ENCODE measurements at places on chromosomes 13 and 19. TPM values are rescaled to one million over a fixed set of nuclear protein-coding genes. Genes with fewer than 3 reads are reported as not detected.
A peak's percentile ranks its signal among the peaks of the same experiment; 100 is the strongest.

The MADCAM1 gene
- polyA plus RNA-seq = 0.42 TPM

The PGLYRP1 gene
- not detected for polyA plus RNA-seq

The OLFM4 gene
- polyA plus RNA-seq = 0.22 TPM

The KLK12 gene
- polyA plus RNA-seq = not detected

The INAFM1 gene
- polyA plus RNA-seq = 15.2 TPM

The CRLF1 gene
- 0.83 TPM for polyA plus RNA-seq

The MIR17HG gene
- polyA plus RNA-seq = 1.1 TPM

The HRC gene
- 4.0 TPM for polyA plus RNA-seq

The GNA15 gene
- 1.9 TPM for polyA plus RNA-seq

The POSTN gene
- 120 TPM for polyA plus RNA-seq

The CYSLTR2 gene
- polyA plus RNA-seq = 1.9 TPM

DNA sequence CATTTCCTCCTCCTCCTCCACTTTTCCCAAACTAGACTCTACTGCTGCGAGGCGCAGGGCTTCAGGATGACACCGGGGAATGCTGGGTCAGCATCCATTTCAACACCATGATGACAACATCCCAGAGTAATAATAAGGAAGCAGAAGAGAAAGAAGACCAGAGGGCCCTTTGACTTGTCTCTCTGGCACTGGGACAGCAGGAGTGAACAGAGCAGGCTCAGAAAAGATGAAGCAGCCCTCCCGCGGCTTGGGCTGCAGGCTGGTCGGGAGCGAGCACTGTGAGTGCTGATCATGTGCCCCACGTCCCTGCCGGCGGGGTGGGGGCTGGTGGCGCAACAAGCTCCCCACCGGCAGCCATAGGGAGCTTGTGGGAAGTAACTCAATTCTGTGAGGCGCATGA is 30.5 kb downstream of the RANBP3 start:
- no peak for DNase-seq
- H3K4me1 ChIP-seq = peaks cover 11% of the 10 kb centered on the region
- no peak overlapping the region for H3K27ac ChIP-seq
- no peak overlapping the region for H3K4me3 ChIP-seq
- no peaks in the 10 kb centered on the region for H3K27me3 ChIP-seq

DNA sequence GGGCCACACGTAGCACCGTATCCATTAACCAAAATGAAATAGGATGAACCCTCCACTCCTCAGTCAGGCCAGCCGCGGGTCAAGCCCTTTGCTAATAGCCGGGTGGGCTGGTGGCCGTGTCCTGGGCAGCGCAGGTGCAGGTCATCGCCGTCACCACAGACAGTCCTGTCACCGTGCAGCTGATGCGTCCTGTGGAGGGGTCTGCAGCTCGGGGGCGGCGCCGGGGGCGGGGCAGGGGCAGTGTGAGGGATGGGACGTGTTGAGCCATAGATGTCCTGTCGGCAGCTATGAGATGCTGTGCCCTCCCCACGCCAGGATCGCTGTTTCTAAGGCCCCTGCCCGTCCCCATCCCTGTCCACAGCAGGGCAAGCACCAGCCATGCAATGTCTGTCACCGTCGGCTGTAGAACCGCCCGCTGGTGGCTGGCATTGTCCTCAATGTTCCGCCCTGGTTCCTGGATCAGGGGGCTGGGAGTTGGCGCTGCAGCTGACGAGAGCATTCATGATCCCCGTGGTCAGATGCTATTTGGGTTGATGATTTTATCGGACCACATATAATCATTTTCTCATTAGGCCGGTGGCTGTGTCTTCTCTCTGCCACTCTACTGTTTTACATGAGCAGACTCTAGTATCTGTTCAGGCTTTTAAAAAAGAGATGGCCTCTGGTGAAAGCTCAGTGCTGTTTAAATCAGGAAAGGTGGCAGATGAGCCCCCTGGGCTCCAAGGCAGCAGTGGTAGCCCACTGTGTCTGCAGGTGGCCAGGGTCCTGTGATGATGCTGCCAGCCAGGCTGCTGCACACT is 126.1 kb downstream of the KDM4B start:
- peaks cover 24% of the 10 kb centered on the region for H3K4me1 ChIP-seq
- no peak for DNase-seq
- H3K4me3 ChIP-seq = no peak overlapping the region
- H3K36me3 ChIP-seq = no peaks in the 10 kb centered on the region
- no peaks in the 10 kb centered on the region for H3K27me3 ChIP-seq

GRCh38 chr13:74730556-74731331 is 596.5 kb upstream of the KLF12 start:
- no peaks in the 10 kb centered on the region for H3K27me3 ChIP-seq
- H3K36me3 ChIP-seq = no peaks in the 10 kb centered on the region
- no peak for DNase-seq
- H3K4me3 ChIP-seq = no peak overlapping the region

- no peak overlapping the region for H3K27ac ChIP-seq
These were observed 290.9 kb upstream of the SOX21 start for GRCh38 chr13:95003019-95003813.

- H3K27me3 ChIP-seq = no peaks in the 10 kb centered on the region
- H3K4me3 ChIP-seq = no peak overlapping the region
- H3K36me3 ChIP-seq = no peaks in the 10 kb centered on the region
These were observed 33.9 kb upstream of the FRY start for GRCh38 chr13:31997641-31998040.

DNA sequence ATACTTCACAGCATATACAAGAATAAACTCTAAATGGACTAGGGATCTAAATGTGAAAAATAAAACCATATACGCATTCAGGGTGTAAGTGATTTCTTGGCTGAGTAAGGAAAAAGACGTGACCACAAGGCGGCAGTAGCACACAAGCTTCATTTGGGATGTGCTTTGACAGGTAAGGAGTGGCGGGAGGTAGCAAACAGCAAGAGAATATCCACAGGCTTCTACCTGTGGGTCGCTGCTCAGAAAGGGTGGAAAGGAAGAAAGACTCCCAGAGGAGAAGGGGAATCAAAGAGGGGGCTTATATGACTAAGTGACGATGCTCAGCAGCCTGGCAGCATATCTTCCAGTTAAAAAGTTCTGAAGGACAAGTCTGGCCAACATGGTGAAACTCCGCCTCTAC is 2.5 kb upstream of the ZNF121 start:
- H3K4me3 ChIP-seq = no peak overlapping the region
- peaks cover 4% of the 10 kb centered on the region for H3K4me1 ChIP-seq
- peak; percentile 23 for DNase-seq
- H3K27ac ChIP-seq = no peak overlapping the region
- H3K36me3 ChIP-seq = no peaks in the 10 kb centered on the region
- H3K27me3 ChIP-seq = no peaks in the 10 kb centered on the region

GRCh38 chr19:1169411-1169791 is 4.7 kb downstream of the SBNO2 start:
- peak overlapping the region; percentile 40 for H3K4me3 ChIP-seq
- no peaks in the 10 kb centered on the region for H3K36me3 ChIP-seq
- no peaks in the 10 kb centered on the region for H3K27me3 ChIP-seq
- H3K4me1 ChIP-seq = peaks cover 39% of the 10 kb centered on the region
- no peak for DNase-seq
- peak overlapping the region; percentile 91 for H3K27ac ChIP-seq

GRCh38 chr19:45146251-45146650 is 14.5 kb downstream of the NKPD1 start:
- no peak overlapping the region for H3K4me3 ChIP-seq
- no peak overlapping the region for H3K27ac ChIP-seq
- H3K27me3 ChIP-seq = no peaks in the 10 kb centered on the region
- DNase-seq = no peak

GRCh38 chr19:2850256-2850925 is 9.1 kb downstream of the ZNF555 start:
- H3K36me3 ChIP-seq = peaks cover 4% of the 10 kb centered on the region
- no peak overlapping the region for H3K27ac ChIP-seq
- no peak for DNase-seq
- no peaks in the 10 kb centered on the region for H3K27me3 ChIP-seq
- H3K4me1 ChIP-seq = no peaks in the 10 kb centered on the region

GRCh38 chr13:98848746-98849145 is 96.3 kb upstream of the SLC15A1 start:
- H3K27ac ChIP-seq = no peak overlapping the region
- no peaks in the 10 kb centered on the region for H3K4me1 ChIP-seq
- H3K36me3 ChIP-seq = no peaks in the 10 kb centered on the region
- no peak overlapping the region for H3K4me3 ChIP-seq
- H3K27me3 ChIP-seq = no peaks in the 10 kb centered on the region
- no peak for DNase-seq

- H3K27ac ChIP-seq = no peak overlapping the region
- no peaks in the 10 kb centered on the region for H3K27me3 ChIP-seq
- no peak overlapping the region for H3K4me3 ChIP-seq
- H3K36me3 ChIP-seq = no peaks in the 10 kb centered on the region
- peaks cover 14% of the 10 kb centered on the region for H3K4me1 ChIP-seq
- no peak for DNase-seq
These were observed 960 bp downstream of the PPFIA3 start for GRCh38 chr19:49120325-49120683.

DNA sequence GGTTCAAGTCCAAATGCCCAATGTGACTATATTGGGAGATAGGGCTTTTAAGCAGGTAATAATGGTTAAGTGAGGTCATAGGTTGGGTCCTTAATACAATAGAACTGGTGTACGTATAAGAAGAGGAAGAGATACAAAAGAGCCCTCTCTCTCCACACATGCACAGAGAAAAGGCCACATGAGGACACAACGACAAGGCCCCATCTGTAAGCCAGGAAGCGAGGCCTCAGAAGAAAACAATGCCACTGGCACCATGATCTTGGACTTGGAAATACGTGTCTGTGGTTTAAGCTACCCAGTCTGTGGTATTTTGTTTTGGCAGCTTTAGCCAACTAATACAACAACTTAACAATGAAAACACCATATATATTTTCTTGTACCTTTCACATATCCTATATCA is 23.4 kb upstream of the RFC3 start:
- H3K27me3 ChIP-seq = no peaks in the 10 kb centered on the region
- H3K36me3 ChIP-seq = no peaks in the 10 kb centered on the region
- H3K27ac ChIP-seq = no peak overlapping the region
- no peaks in the 10 kb centered on the region for H3K4me1 ChIP-seq

- peak overlapping the region; percentile 8 for H3K4me3 ChIP-seq
- H3K27ac ChIP-seq = peak overlapping the region; percentile 53
- H3K36me3 ChIP-seq = no peaks in the 10 kb centered on the region
- H3K4me1 ChIP-seq = peaks cover 18% of the 10 kb centered on the region
- H3K27me3 ChIP-seq = no peaks in the 10 kb centered on the region
- DNase-seq = no peak
These were observed 4.8 kb downstream of the TSHZ3 start for GRCh38 chr19:31344403-31344802.

- H3K36me3 ChIP-seq = no peaks in the 10 kb centered on the region
- no peak for DNase-seq
- no peak overlapping the region for H3K4me3 ChIP-seq
- H3K4me1 ChIP-seq = no peaks in the 10 kb centered on the region
These were observed 25.7 kb downstream of the ZNF577 start for GRCh38 chr19:51861870-51862622.

DNA sequence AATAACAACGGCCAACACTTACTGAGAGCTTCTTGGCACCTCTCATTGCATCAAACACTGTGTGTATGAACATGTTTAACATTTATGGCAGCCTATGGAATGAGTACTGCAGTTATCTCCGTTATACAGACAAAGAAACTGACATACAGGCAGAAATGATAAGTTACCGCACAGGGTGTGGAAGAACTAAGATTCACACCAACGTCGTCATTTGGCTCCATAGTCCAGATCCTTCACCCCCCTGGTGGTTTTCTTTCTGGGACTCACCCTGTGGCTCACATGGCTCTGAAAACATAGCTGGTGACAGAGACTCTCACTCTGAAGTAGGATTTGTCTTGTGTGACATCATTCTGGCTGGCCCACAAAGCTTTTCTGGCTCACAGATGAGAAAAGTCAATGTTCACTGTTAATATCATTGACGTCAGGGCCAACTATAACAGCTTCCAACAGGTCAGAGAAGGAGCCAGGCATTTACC is 230.1 kb downstream of the DLEU7 start:
- no peaks in the 10 kb centered on the region for H3K36me3 ChIP-seq
- no peak overlapping the region for H3K27ac ChIP-seq
- no peaks in the 10 kb centered on the region for H3K4me1 ChIP-seq

DNA sequence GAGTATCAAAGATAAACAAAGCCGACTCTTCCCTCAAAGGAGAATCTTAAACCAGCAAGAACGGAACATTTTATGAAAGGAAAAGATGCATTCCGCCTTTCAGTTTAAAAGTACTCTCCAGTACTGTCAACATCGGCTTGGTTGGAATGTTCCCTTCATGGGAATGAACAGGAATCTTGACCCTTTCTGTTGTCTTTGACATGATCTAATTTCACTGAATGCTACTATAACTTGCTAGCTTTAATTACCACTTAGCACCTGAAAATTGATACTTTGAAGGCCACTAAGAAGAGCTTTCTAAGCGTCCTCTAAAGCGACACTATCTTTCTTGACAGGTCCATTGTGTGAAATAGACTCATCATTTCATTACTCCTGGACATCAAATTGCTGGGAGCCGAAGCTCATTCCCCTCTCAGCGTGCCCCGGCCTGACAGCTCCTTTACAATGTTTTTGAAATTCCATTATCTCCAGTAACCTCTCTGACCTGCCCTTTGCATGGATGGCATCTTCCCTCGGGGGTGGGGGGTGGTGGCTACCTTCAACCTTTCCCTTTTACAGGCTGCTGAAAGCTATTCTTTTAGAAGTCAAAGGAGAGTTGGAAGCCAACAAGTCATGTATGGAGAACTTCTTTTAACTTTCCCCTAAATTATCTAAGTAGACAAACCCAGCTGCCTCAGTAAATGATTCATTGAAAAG is 67.9 kb downstream of the EFNB2 start:
- H3K27ac ChIP-seq = no peak overlapping the region
- no peaks in the 10 kb centered on the region for H3K4me1 ChIP-seq
- H3K27me3 ChIP-seq = no peaks in the 10 kb centered on the region
- no peak overlapping the region for H3K4me3 ChIP-seq

- no peak overlapping the region for H3K4me3 ChIP-seq
- no peak overlapping the region for H3K27ac ChIP-seq
- H3K36me3 ChIP-seq = no peaks in the 10 kb centered on the region
- DNase-seq = no peak
- no peaks in the 10 kb centered on the region for H3K4me1 ChIP-seq
These were observed 270.4 kb downstream of the DCT start for GRCh38 chr13:94209117-94209516.

DNA sequence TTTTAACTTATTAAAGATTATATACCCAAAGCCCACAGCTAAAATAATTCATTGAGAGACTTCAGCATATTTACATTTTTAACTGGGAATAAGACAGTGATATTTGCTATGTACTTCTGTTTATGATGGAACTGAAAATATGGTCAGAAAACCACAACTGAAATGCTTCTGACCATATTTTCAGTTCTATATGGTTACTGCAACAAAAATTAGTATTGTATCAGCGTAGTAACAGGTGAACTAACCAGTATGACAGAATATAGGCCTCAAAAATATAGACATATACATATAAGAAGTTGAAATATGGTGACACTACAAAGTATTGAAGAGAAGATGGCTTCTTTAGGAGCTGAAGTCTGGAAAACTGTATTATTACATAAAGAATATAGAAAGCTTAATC is 857.4 kb downstream of the OLFM4 start:
- no peaks in the 10 kb centered on the region for H3K36me3 ChIP-seq
- H3K27ac ChIP-seq = no peak overlapping the region
- no peaks in the 10 kb centered on the region for H3K4me1 ChIP-seq
- H3K4me3 ChIP-seq = no peak overlapping the region
- no peak for DNase-seq
- H3K27me3 ChIP-seq = no peaks in the 10 kb centered on the region

Data from ovary (tissue), 10 donors.